Right forelimb (tissue), 1 donor: ENCODE measurements at places on chromosomes 5 and 9.
A peak's percentile ranks its signal among the peaks of the same experiment; 100 is the strongest.

- no peak for DNase-seq
Measured at GRCh38 chr5:139644646-139645429, 3.3 kb upstream of the CXXC5 start.

GRCh38 chr5:10679336-10679988 is 81.6 kb downstream of the DAP start:
- no peak for DNase-seq

GRCh38 chr9:34826999-34827538 is 117.1 kb upstream of the CCL21 start:
- DNase-seq: no peak

GRCh38 chr5:148823871-148824270 is 2.5 kb upstream of the ADRB2 start:
- DNase-seq: no peak

DNA sequence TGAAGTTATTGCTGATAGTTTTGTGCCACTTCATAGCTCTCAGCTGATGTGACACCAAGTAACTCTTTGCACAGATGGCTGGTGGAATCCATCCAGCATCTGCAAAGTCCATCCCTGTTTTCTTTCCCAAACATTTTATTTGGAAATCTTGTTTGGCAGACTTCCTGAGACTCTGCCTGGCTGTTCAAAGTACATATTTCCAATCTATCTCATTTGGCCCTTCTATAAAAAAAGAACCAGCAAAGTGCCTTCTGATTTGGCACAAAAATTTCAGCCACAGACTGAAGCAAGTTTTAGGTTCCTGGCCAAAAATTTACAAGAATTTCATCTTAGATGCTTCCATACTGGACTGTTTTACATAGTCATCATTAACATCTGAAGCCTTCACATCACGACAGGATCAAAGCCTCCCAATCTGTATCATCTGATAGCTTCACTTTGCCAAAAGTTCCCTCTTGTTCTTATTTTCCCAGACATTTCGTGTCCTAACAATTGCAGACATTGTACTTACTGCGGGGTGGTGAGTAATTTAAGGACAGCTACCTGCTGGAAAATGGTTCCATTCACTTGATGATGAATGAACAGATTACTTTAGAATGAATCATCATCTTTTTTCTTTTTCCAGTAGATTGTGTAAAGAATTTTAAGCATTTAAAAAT is 377.3 kb downstream of the KIAA0825 start:
- peak; percentile 47 for DNase-seq

- DNase-seq: no peak
Measured at GRCh38 chr5:125446986-125447385, 700.5 kb upstream of the ZNF608 start.

DNA sequence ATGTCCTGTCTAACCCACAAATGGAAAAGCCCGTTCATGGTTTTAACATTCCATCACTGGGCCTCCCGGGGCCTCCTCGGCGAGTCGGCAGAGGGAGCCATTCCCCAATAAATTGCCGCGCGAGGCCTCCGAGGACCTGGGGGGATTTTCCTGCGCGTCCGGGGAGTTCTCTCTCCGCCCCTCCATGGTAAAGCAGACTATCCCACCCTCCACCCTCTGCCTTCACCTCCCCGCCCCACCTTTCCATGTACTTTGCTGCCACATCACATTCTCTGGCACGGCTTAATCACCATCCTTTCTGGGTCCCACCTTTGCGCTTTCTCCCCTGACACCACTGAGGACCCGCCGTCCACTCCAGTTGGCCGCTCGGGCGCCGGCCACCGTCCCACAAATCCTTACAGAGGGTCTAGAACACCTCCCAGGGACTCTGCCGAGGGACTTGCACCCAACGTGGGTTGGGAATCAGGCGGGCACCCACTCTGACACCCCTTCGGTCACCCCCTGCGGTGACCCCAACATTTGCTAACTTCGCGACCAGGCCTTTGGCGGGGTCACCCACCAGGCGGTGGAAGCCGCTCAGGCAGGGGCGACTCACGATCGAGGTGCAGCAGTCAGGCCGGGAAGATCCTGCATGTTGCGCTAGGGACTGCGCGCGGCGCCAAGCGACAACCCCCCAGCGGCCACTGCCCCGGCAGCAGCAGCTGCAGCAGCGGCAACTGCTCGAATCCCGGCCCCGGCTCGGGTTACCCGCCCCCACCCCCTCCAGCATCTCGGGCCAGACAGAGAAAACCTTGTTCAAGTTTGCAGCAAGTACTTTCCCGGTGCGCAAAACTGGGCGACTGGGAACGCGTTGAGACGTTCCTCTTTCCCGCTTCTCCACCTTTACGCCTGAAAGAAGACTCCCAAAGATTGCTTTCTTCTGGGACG is at the start of gene MEGF10:
Gene MEGF10, plus strand, starts transcription at position 778 of the 927 bp plus-strand sequence. CDS start 40,513 bp downstream, outside the sequence.
- DNase-seq: peak; percentile 89

DNA sequence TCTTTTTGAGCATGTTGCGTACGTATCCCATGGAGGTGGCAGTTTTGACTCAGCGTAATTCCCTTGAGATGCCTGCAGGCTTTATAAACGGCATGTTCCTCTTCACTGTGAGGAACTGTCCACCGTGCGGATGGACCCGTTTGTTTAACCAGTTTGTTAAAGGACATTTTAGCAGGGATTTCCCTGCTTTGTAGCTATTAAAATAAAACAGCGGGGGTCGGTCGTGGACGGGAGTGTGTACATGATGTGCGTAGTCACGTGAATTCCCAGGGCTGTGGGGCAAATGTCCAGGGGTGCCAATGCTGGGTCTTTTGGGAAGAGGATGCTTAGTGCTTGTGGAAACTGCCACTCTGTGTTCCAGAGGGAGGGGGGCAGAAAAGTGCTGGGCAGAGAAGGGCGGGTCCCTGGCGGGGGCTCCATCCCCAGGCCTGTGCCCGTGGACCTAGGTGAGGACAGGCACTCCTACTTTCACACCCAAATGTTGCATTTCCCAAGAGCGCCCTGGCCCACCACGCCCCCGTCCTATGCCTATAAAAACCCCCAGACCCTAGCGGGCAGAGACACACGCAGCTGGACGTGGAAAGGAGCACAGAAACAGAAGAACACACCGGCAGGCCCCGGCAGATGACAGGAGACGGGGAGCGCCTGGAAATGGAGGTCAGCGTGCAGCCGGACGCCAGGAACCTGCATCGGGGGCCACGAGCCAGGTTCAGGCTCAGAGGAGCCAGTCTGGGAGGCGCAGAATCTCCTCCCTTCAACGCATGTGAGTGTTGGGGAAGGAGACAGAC is 4.0 kb upstream of the TERT start:
- DNase-seq: no peak

DNA sequence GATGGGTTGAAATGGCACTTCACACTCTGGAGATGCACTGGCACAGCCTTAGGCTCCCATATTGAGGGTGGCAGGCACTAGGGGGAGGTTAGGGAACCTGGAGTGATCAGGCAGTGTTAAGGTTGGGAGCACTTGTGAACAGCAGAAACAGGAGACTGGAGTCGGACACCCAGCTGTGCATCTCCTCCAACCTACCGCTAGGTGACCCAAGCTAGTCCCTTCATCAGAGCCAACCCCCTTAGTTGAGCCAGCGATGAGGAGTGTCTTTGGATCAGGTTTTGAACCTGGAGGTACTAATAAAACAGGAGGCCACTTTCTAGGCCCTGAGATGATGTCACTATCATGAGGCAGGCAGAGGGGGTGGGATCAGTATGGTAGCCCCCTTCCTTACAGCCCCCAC is 1.7 kb downstream of the ACTL7B start:
- DNase-seq: no peak

- no peak for DNase-seq
Measured at GRCh38 chr5:32708949-32709348, 2.2 kb upstream of the NPR3 start.
